D721Med (cell line): ENCODE measurements at places on chromosomes 6 and 20.

DNA sequence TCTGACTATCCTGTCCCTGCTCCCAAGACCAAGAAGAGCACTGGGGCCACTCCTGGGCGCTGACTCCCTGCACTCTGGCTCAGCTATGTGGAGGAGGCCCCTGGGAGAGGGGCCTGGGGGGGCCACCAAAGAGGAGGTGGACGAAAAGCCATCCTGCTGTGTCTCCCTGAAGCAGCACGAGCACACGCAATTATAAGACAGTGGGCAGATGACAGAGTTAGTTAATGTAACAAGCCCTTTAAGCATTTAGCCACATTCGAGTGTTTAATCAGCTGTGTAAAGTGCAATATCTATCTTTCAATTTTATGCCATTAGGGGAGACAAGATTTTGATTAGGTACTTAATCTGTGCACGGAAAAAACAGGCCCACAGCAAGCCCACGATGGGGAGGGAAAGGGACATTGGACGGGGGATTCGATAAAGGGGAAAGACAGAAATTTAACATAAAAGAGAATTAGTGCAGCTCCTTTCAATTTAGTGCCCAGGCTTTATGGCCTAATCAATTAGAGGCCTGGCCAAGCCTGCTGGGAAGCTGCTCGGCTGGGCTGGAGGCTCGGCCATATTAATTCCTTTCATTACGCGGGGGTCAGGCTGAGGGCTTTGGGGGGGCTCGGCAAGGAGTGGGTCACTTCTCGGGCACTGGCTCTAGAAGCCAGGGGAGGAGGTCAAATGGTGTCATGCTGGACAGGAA, 286.2 kb downstream of the DHX35 start:
- no peak for DNase-seq

DNA sequence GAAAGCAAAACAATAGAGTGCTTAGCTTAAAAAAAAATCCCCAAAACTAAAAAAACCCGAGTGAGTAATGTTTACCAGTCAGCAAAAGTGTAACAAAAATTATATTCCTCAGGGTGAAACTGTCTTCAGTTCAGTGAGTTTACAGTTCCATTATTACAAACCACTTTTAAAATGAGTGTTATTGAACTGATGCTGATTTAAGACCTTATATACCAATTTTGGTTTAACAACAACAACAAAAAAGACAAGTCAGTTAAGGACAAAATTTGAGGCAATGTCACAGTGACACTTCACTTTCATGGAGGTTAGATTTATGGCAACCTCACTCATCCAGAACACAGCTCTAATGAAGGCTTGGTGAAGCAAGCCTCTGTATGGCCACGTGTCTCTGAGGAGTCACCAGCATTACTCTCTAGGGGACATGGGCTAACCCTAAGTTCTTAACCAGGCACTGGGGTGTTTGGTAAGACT, 630.8 kb downstream of the PHF3 start:
- no peak for DNase-seq

DNA sequence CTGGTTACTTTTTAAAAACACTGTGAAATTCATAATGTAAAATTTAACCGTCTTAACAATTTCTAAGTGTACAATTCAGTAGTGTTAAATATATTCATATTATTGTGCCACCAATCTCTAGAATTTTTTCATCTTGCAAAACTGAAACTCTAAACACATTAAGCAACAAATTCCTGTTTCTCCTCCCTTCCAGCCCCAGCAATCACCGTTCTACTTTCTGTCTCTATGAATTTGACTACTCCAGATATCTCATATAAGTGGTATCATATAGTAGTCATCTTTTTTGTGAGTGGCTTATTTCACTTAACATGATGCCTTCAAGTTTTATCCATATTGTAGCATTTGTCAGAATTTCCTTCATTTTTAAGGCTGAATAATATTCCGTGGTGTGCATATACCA, 44.7 kb downstream of the RSPH3 start:
- DNase-seq, result no peak

GRCh38 chr20:38040276-38040675, 6.7 kb downstream of the RPRD1B start:
- DNase-seq, result no peak

DNA sequence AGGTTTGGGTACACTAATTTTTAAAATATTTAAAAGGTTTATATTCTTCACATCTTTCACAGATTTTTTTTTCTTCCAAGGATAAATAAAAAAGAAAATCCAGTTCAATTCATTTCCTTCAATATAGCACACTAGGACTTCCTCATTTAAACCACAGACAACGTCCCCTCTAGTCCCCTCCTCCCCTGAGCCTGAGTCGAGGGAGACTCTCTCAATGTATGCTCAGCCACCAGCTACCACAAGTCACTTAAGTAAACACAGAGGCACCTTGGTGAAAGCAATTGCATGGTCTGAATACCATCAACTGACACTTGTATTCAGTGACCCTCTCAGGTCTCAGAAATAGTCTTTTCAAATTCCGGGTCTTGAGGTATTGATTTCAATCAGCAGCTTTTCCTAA, 88.6 kb downstream of the SIM1 start:
- DNase-seq, result no peak

DNA sequence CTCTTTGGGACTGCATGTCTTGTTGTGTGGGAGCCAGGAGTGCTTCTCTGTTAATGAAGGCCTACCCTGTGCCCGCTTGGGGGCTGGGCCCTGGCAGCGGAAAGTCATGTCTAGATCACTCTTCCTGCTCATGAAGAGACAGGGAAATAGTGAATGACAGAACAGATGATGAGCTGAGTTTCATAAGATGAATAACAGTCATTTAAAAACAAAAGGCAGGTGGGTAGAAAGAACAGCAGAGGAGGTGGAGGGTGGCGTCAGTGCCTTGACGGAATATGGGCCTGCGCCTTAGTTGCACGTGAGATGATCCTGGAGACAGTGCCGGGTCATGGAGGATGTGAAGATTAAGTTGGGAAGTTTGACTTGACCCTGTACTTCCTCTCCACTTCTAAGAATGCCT, 85.5 kb downstream of the ARID1B start:
- DNase-seq, result no peak

GRCh38 chr6:132060591-132060990, 109.4 kb upstream of the CCN2 start:
- DNase-seq, result no peak

DNA sequence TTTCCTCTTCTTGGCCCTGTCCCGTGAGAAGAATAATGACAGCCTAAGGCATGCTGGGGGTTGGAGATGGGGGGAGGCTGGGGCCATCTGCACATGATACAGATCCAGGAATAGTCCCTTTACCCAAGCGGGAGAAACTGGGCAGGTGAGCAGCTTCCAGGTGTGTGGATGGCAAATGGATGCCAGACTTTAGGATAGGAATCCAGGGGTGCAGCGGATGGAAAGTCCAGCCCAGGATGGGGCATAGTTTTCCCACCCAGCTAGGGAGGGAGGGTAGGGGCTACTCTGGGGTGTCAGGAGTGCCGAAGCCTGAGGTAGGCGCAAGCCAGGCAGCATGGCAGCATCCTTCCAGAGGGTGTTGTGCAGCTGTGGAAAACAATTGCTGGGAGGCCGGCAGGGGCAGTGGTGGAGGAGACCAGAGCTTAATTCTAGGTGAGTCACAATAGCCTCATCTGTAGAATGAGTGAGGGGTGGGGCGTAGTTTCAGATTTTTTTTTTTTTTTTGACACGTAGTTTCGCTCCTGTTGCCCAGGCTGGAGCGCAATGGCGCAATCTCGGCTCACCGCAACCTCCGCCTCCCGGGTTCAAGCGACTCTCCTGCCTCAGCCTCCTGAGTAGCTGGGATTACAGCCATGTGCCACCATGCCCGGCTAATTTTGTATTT, 15.4 kb upstream of the FAM110A start:
- no peak for DNase-seq

DNA sequence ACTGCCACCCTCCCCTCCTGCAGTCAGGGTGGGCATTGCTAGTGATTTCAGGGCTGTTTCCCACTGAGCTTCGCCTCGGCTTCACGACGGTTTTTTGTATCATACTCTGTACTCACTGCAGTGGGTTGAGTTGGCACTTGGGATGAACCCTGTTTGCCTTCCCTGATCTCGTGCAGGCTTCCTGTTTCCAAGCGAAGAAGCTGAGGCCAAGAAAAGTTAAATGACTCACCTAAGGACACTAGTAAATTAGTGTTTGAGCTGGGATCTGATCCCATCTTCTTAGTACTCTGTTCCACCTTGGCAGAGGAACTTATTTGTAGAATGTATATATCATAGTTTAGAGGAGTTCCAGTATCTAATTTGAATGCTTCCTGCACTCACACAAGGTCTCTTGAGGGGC, 50.3 kb upstream of the VSTM2L start:
- DNase-seq, result no peak

DNA sequence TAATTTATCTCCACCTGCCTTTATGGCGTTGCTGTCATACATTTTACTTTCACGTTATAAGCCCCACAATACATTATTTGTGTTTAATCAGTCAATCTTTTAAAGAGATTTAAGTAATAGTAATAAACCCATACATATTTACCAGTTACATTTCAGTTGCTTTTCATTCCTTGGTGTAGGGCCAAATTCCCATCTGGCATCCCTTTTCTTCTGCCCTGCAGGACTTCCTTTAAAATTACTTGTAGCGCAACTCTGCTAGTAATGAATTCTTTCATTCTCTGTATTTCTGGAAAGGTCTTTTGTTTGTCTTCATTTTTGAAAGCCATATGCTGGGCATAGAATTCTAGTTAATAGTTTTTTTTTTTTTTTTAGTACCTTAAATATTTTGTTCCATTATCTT, 24.9 kb downstream of the ZNF334 start:
- DNase-seq, result no peak

DNA sequence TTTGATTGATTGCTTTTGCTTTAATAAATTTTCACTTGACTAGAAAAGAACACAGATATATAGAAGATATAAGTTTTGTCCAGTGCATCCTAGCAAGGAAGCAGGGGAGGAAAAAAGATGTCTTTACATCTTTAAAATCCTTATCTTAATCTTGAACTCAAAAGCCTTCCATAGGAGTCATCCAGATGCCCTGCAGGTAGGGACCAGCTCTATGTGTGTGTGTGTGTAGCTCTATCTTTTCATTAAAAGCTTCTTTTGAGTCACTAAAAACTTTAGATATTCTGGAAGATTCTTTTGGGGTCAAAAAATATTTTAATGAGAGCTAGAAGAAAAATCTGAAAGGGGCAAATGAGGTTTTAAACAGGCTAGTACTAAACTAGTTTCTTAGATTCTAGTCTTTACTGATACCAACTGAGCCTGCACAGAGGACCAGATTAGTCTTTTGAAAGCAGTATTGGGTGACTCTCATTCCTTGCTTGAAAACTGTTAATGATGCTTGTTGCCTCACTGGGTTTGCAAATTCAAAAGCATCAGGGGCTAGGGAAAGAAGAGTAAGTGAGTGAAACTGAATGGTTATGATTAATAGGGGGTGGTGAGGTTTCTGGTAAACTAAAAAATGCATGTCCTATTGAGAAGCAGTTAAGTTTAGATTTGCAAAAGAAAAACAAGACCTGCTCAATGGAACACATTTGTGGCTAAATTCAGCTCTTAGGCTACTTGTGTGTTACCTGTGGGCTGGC, 40.6 kb upstream of the JAG1 start:
- DNase-seq, result no peak

DNA sequence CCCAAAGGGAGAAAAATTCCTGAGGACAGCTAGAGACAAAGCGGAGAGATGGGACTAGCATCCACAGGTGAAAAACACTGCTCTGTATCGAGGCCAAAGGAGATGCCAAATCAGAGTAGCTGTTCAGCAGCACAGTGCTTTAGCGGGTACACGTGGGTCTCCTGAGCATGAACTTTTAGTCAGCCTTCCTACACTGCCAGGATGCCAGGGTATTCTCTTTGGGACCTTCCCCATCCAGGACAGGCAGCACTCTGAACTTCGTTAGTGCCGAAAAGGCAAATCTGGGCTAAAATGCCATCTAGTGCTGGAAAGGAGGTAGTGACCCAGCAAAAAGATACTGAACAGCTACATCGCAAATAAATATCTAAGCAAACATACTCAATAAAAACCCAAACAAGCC, 64.9 kb downstream of the C6orf58 start:
- DNase-seq, result no peak

DNA sequence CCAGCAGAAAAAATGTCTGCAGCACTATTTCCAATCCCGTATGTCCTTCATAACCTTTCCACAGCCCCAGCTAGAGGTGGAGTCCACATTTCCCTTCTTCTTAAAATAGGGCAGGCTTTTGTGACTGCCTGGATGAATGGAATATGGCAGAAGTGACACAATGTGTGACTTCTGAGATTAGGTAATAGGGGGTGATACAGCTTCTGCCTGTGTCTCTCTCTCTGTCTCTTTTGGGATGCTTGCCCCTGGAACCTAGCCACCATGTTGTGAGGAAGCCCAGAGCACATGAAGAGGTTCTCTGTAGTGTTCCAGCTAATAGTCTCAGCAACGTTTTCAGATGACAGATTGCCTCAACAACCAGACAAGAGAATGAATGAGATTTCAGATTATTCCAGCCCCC, 51.4 kb downstream of the CLIC5 start:
- DNase-seq, result no peak

GRCh38 chr6:40762981-40763380, 175.8 kb upstream of the LRFN2 start:
- no peak for DNase-seq

- no peak for DNase-seq
Observed at GRCh38 chr20:52291109-52291508, 99.5 kb upstream of the ZFP64 start.

DNA sequence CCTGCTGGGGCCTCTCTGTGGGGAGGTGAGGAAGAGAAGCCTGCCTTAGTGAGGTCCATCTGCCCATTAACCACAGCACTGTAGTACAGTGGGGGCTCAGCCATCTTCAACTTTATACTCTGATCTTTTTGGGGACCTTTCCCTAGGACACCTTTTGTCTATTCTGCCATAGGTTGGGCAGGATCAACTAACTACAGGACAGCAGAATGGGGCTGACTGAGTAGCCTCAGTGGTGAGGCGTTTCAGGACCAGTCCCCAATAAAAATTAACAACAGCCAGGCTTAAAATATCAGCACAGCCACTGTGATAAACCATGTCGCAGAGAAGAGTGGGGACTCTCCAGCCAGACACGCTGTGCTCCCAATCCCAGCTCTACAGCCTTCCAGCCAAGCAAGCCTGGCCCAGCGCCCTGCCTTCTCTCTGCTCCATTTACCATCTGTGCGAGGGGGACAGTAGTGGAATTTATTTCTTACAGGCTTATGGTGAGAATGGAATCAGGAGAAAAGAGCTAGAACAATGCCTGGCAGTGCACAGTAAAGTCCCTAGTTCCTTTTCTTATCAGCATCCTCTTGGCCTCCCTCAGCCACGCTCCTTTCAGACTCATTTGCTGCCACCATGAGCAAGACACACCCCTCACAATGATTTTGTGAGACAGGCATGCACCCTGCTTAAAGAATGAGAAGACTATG, 75.5 kb downstream of the SLC22A23 start:
- DNase-seq, result no peak

- DNase-seq, result no peak
Observed at GRCh38 chr6:16198061-16198705, 40.2 kb upstream of the GMPR start.

GRCh38 chr6:137973201-137973600, 106.1 kb downstream of the TNFAIP3 start:
- DNase-seq, result no peak

DNA sequence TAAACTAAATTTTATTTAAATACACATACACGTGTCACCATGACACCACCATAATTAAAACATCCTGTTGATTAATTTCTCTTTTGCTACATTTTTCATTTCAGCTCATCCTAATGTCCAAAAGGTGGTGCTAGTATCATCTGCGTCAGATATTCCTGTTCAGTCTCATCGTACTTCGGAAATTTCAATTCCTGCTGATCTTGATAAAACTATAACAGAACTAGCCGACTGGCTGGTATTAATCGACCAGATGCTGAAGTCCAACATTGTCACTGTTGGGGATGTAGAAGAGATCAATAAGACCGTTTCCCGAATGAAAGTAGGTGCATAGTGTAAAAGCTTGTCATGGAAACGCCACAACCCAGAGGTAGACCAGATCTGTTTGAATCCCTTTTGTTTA, 263.4 kb downstream of the UTRN start:
- no peak for DNase-seq
